ENCODE measurements at places on chromosomes 5 and 9. TPM values are rescaled to one million over a fixed set of nuclear protein-coding genes. Genes with fewer than 3 reads are reported as not detected.

NR4A3 gene
- polyA plus RNA-seq, result 0.50 TPM

DNA sequence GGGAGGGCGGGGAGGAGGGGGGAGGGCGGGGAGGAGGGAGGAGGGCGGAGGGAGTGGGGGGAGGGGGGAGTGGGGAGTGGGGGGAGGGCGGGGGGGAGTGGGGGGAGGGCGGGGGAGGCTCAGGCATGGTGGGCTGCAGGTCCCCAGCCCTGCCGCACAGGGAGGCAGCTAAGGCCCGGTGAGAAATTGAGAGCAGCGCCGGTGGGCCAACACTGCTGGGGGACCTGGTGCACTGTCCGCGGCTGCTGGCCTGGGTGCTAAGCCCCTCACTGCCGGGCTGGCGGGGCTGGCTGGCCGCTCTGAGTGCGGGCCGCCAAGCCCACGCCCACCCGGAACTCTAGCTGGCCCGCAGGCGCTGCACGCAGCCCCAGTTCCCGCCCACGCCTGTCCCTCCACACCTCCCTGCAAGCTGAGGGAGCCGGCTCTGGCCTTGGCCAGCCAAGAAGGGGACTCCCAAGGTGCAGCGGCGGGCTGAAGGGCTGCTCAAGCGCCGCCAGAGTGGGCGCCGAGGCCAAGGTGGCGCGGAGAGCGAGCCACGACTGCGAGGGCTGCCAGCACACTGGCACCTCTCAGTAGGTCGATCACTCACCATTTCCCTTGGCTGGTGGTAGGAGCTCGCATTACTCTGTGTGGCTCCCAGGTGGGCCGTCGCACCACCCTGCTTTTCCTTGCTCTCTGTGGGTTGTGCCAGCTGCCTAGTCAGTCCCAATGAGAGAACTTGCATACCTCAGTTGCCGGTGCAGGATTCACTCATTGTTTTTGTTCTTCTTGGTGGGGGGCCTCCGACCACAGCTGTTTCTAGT lies 160.2 kb downstream of the CNTLN start:
- no peak for DNase-seq

DNA sequence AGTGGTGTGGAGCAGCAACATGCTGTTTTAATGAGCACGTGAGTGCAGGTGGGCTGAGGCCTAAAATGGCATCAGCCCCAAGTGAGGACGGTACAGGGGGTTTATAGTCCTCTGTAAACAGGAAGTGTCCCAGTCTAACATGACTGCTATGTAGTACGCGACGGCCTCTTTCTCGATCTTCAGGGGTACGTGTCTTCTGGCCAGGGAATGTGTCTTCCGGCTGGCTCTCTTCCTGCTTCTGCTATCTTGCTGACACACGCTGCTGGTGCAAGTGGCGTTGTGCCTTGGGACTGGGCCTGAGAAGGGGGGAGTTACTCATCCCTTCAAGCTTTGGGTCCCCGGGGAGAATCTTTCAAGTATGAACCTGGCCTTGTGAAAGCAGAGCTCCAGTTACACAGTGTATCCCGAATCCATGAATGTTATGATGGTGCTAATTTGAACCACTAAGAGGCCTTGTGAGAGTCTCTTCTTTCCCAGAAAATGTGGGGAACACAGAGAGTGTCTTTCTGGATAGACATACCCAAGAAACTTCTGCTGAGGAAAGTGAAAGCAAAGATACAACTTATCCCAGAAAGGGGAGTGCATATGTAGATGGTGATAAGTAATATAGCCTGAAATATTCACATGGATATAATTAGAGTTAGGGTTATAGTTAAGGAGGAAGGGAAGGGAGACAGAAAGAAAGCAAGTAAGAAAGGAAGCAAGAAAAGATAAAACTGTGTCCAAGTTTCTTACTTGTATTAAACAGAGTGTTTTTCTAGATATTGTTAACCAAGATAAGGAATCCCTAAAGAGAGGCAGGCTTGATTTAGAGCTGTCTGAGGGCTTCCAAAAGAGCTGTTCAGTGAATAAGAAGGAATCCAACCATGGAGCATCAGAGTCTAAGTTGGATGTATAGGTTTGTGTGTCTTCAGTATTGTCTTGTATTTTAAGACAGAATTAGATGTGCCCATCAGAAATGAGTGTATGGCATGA lies 35.5 kb upstream of the ANXA2R start:
- DNase-seq, result no peak

- no peak for DNase-seq
These were observed 971 bp downstream of the TMEM267 start for GRCh38 chr5:43482490-43483297.

PTGER4 gene
- 11.3 TPM for polyA plus RNA-seq

CDO1 gene
- polyA plus RNA-seq, result 51.3 TPM

CCDC171 gene
- 5.0 TPM for polyA plus RNA-seq

GRCh38 chr9:133681658-133682306 lies 45.6 kb downstream of the DBH start:
- DNase-seq, result no peak

GRCh38 chr5:74042959-74043358 lies 417.0 kb downstream of the ARHGEF28 start:
- DNase-seq, result no peak

ECM2 gene
- polyA plus RNA-seq, result 21.6 TPM
